ENCODE measurements at places on chromosomes 3 and 15. TPM values are rescaled to one million over a fixed set of nuclear protein-coding genes. Genes with fewer than 3 reads are reported as not detected.

GRCh38 chr3:171204942-171205341 lies 178.4 kb upstream of the SLC2A2 start:
- H3K27ac ChIP-seq = no peak overlapping the region
- peaks cover 7% of the 10 kb centered on the region for H3K4me1 ChIP-seq
- H3K4me3 ChIP-seq = no peak overlapping the region
- H3K27me3 ChIP-seq = no peaks in the 10 kb centered on the region
- peaks cover 24% of the 10 kb centered on the region for H3K36me3 ChIP-seq

STRIT1 gene
- total RNA-seq = not detected

GRCh38 chr3:55765906-55766701 lies 279.0 kb upstream of the WNT5A start:
- H3K36me3 ChIP-seq = no peaks in the 10 kb centered on the region
- no peaks in the 10 kb centered on the region for H3K27me3 ChIP-seq
- no peak overlapping the region for H3K27ac ChIP-seq
- H3K4me1 ChIP-seq = no peaks in the 10 kb centered on the region

GRCh38 chr3:48305396-48305795 lies 28.1 kb downstream of the SPINK8 start:
- H3K4me1 ChIP-seq = peaks cover 11% of the 10 kb centered on the region
- peaks cover 36% of the 10 kb centered on the region for H3K27me3 ChIP-seq
- peaks cover 5% of the 10 kb centered on the region for H3K36me3 ChIP-seq
- no peak for DNase-seq
- H3K27ac ChIP-seq = no peak overlapping the region
- H3K4me3 ChIP-seq = no peak overlapping the region

DNA sequence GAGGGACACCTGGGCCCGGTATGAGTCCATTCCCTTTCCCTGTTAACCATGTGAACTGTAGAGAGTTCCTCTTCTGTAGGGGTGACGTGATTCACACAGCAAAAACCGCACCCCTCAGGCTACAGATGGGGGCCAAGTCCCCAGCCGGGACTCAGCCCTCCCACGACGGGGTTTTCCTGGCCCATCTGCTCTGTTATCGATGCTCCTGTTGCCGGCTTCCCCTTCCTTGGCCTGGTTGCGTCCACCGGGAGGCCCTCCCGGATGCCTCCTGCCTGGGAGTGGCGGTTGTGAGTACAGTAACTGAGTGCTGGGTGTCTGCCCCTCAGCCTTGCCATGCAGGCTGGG lies 817 bp upstream of the PLXNA1 start:
- peak overlapping the region; percentile 81 for H3K4me3 ChIP-seq
- H3K27ac ChIP-seq = peak overlapping the region; percentile 60
- no peaks in the 10 kb centered on the region for H3K36me3 ChIP-seq
- peaks cover 11% of the 10 kb centered on the region for H3K27me3 ChIP-seq
- no peak for DNase-seq

- peaks cover 12% of the 10 kb centered on the region for H3K27me3 ChIP-seq
- peaks cover 5% of the 10 kb centered on the region for H3K4me1 ChIP-seq
- no peak overlapping the region for H3K27ac ChIP-seq
- DNase-seq = no peak
- H3K4me3 ChIP-seq = no peak overlapping the region
These were observed 9.9 kb downstream of the KY start for GRCh38 chr3:134640872-134641470.

DNA sequence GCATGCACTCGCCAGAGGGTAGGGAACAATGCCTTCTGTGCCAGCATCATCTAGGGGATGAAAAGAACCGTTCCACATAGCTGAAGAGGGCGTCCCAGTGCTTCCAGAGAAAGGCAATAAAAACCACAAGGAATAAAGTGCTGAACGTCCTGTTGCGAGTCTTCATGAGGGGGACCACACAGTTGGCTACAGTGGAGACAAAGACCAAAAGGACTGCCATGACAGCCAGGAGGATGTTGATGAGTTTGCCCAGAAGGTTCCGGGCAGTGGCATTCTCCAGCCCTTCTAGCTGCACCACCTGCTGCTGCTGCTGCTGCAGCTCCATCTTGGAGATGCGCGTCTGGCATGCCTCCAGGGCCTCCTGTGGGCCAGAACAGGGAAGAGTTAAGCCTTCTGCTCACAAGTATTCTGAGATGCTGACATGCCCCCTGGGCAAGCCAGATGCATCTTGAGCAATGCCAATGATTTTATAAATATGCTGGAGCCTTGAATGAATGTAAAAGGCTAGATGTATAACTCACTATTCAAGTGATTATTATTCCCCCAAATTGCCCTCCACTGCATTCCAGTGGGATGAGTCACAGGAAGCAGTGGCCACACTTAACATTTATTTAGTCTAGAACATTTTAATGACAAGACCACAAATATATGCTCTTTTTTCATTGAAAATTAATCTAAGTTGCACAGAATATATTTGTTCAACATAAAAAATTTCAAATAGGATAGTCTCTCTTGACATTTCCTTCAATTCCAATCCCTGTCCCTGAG lies 45.1 kb upstream of the PLXND1 start:
- H3K27me3 ChIP-seq = no peaks in the 10 kb centered on the region
- DNase-seq = no peak
- no peak overlapping the region for H3K27ac ChIP-seq
- no peak overlapping the region for H3K4me3 ChIP-seq

DUOX1 gene
- total RNA-seq = not detected
